NCI-H1105 (cell line): ENCODE measurements at places on chromosomes 6 and 20.

- no peak for DNase-seq
These were observed 88.8 kb upstream of the SOX4 start for GRCh38 chr6:21504790-21505189.

- DNase-seq, result peak; percentile 11
These were observed 177.9 kb upstream of the ZNF184 start for GRCh38 chr6:27650620-27651370.

DNA sequence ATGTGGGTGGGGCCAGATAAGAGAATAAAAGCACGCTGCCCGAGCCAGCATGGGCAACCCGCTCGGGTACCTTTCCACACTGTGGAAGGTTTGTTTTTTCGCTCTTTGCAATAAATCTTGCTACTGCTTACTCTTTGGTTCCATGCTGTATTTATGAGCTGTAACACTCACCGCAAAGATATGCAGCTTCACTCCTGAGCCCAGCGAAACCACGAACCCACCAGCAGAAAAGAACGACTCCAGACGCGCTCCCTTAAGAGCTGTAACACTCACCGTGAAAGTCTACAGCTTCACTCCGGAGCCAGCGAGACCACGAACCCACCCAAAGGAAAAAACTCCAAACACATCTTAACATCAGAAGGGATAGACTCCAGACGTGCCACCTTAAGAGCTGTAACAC lies 76.7 kb downstream of the TFAP2A start:
- DNase-seq, result no peak

DNA sequence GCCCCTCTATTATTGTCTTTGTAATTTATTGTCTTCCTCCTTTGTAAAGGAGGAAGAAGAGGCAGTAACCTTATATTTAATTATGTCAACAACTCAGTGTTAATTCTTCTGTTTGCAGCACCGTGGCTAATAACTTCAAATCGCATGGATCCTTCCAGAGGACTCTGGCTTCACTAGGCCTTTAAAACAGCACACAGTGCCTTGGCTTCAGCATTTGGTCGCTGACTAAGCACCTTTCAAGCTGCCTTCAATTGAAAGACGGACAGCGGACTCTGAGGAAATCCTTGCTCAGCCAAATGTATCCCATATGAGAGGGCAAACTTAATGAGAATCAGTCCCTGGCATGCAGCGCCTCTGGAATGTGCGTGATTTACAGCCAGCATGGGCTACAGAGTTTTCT lies 64.2 kb downstream of the SGK1 start:
- DNase-seq, result no peak

- no peak for DNase-seq
These were observed 267.9 kb downstream of the THBS2 start for GRCh38 chr6:168985705-168986104.

- DNase-seq, result peak; percentile 34
These were observed 257.5 kb downstream of the ARID1B start for GRCh38 chr6:157034436-157035230.

DNA sequence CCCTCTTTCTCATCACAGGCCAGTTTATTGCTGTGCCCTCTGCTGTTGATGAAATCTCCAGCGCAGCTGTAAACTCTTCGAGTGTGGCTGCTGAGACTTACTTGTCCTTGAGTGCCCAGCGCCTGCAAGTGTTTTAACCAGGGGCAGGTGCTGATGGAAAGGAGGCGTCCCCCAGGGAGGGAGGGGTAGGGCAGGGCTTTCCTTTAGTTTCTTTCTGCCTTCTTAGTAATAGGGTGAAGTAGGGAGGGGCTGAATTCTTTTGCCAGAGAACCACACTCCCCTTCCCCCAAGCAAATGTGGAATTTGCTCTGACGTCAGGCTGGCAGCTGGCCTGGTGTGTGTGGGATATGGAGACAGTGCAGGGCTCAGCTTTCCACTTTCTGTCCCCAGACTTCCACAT lies 61.2 kb downstream of the IGF2R start:
- DNase-seq, result peak; percentile 54
